Activated CD8-positive, alpha-beta T cell treated with anti-CD3 and anti-CD28 coated beads for 36 hours (primary cell): ENCODE measurements at places on chromosomes 11 and 22. TPM values are rescaled to one million over a fixed set of nuclear protein-coding genes. Genes with fewer than 3 reads are reported as not detected.

NFAM1 gene
- total RNA-seq = 0.16 TPM

ST14 gene
- total RNA-seq = not detected

SVIP gene
- total RNA-seq = 62.9 TPM

GAL3ST1 gene
- total RNA-seq = not detected
